ENCODE measurements at places on chromosomes 7 and 10.
A peak's percentile ranks its signal among the peaks of the same experiment; 100 is the strongest.

- no peak for DNase-seq
Observed at GRCh38 chr10:131216681-131217230, 94.8 kb downstream of the TCERG1L start.

- no peak for DNase-seq
Observed at GRCh38 chr10:13257621-13258140, 23.5 kb upstream of the UCMA start.

- no peak for DNase-seq
Observed at GRCh38 chr7:6154542-6155404, 117.7 kb downstream of the CYTH3 start.

- no peak for DNase-seq
Observed at GRCh38 chr10:77415313-77415960, 222.2 kb downstream of the KCNMA1 start.

GRCh38 chr7:91266689-91267090 is 2.5 kb downstream of the FZD1 start:
- no peak for DNase-seq

DNA sequence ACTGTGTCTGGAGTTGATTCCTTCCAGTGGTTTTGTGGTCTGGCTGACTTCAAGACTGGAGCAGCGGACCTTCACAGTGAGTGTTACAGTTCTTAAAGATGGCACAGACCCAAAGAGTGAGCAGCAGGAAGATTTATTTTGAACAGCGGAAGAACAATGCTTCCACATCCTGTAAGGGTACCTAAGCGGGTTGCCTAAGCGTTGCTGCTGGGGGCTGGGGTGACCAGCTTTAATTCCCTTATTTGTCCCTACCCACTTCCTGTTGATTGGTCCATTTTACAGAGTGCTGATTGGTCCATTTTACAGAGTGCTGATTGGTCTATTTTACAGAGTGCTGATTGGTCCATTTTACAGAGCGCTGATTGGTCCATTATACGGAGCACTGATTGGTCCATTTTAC is 13.2 kb downstream of the AKR1B15 start:
- no peak for DNase-seq

- no peak for DNase-seq
Observed at GRCh38 chr7:80530136-80530535, 18.3 kb upstream of the GNAT3 start.

DNA sequence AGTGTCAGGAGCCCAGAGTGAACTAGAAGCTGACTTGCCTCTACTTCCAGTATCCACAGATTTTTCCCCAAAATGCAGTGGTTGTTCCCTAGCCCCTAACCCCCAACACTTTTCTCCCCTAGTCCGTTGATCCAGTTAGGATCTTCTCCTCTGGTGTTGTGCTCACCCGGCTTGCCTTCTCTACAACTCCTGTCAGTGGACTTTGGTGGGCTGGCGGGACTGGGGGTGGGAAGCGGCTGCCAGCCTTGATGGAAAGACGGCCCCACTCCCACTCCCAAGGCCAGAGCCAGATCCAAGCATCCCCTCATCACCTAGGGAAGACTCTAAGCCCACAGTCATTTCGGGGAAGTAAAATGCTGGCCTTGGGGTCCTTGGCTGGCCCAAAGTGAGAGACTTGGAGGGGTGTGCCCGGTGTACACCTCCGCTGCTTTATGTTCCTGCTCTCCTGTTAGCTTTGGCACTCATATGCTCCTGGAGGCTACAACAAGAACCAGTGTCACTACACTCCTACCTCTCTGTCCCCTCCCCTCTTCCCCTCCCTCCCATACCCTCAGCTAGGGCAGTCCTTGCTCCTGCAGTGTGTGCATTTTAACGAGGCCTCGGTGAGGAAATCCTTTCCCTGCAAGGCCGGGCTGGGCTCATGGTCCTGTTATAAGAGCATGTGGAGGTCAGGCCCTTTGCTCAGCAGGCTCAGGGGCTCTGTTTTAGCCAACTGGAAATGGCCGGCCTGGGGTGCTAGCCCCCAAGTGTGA is 930 bp upstream of the HOXA10 start:
- no peak for DNase-seq

- DNase-seq = no peak
Observed at GRCh38 chr7:48443051-48443450, 271.8 kb downstream of the ABCA13 start.

DNA sequence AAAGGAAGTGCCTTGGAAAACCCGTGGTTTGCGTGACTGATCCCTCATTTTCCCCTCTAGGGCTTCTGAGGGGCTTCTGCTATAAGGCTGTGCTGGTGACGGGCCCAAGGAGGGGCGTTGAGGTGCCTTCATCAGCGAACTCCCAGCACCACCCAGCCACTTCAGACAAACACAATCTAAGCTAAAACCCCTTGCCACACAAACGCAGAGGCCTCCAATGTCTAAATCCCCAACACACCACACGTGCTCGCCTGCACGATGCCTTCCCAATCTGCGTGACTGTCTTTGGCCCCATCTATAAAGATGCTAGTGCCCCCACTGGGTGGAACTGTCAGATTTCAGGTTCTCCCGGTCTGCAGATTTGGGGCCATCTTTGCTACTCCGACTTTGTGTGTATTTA is 4.1 kb upstream of the GAD2 start:
- no peak for DNase-seq

DNA sequence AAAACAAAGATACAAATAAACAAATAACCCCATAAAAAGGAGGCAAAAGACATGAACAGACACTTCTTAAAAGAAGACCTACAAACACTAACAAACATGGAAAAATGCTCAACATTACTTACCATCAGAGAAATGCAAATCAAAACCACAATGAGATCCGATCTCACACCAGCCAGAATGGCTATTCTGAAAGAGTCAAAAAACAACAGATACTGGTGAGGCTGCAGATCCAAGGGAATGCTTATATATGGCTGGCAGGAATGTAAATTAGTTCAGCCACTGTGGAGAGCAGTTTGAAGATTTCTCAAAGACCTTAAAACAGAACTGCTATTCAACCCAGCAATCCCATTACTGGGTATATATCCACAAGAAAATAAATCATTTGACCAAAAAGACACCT is 80.4 kb upstream of the NRP1 start:
- no peak for DNase-seq

DNA sequence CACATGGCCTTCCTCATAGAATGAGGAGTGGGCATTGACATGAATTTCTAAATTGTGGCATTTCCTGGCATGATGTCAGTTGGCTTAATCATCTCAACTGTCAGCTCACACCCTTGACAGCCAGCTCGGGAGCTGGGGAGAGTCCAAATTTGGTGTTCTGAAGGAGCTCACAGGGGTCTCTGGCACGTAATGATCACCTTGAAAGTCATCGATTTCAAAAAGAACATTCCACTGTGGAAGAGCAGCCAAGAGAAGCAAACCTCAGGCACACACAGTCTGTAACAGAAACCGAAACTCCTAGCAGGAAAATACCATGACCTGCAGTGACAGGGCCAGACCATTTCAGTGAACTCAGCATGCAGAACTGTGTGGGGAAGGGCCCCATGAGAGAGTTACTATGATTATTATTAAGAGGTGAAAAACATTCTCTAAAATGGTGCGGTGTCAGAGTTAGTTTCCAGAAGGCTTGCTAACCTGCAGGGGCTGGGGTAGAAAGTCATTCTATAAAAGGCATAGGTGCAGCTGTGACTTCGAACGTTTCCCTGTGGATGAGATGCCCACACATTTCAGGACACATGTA is 26.4 kb upstream of the KLF6 start:
- DNase-seq = peak; percentile 71

DNA sequence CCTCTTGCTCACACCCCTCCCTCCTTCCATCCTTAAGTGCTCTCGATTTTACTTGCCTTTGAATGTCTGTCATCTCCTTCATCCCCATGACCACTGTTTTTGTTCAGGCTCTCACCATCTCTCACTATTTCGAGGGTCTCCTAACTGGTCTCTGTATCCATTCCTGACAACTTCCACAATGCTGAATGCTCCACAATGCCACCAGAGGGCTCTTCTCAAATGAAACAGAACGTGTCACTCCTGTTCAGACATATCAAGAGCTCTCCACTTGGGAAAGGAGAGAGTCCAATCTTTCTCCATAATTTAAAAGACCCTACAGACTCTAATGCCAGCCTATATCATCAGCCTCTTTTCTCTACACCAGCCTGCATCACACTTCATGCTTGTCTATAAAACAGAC is 9.0 kb upstream of the SLC13A1 start:
- DNase-seq = no peak

- no peak for DNase-seq
Observed at GRCh38 chr7:47066976-47067614, 514.8 kb downstream of the TNS3 start.

- DNase-seq = no peak
Observed at GRCh38 chr10:58177362-58177947, 90.2 kb downstream of the IPMK start.

DNA sequence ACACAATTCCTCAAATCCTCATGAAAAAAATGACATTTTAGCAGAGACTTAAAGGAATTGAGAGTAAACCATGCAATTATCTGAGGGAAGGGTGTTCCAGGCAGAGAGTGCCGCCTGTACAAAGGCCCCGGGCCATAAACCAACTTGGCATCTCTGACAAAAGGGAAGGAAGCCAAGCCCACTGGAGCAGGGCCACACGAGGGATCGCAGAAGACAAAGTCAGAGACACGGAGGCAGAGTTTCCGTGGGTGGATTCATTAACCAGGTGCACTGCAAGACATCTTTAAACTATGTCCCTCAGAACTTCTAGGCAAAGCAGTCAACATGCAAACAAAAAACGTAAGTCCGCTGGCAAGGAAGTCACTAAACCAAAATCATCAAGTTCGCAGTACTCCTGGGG is 92.0 kb downstream of the SFMBT2 start:
- no peak for DNase-seq

DNA sequence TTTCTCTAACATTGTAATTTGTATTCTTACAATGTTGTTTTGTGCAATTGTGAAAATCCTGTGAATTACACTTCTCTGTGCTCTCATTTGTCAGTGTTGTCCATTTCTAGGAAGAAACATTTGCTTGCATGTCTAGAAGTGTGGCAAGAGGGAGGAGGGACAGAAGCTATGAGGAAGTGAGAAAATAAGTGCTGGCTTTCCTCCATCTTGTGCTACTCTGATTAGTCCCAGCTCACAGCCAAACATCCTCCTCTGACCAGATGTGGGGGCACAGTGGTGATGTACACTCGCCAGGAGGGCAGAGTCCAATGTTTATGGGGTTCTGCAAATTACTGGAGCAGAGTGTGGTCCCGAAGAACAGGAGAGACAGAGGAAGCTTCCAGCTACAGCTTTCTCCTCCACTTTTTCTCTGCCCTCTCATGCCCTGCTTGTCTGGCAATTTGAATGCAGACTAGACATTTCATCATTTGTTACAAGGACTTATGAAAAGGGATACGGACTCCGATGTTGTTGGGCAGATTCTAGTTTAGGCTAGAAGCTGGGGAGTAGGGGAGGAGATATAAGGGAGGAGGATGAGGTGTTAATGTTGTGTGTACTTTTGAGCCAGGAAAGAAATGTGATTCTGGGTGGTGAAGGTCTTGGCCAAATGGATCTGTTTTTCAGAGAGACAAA is 131.0 kb upstream of the C1GALT1 start:
- DNase-seq = no peak

DNA sequence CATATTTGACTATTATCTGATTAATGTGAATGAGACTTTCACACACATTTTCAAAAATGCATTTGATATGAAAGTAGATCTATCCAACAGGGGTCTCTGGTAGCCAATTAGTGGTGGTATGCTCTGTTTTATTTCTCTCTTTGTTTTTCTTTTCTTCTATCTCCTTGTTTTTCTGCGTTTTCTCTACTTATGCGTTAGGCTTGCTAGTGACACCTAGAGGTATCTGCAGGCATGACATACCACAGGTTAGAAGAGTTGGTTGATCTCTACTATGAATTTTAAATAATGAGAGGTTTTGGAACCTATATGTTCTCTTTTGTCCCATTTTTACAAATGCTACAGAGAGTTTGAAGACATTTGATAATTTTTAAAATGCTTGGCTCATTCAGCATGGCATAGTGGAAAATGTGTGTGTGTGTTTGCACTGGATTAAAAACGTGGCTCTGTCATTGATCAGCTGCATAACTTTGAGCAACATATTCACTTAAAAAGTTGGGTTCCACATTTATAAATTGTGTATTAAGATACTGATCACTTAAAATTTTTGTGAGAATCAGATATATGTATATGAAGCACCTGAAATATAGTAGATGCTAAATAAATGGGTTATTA is 28.1 kb upstream of the PLXDC2 start:
- DNase-seq = no peak

DNA sequence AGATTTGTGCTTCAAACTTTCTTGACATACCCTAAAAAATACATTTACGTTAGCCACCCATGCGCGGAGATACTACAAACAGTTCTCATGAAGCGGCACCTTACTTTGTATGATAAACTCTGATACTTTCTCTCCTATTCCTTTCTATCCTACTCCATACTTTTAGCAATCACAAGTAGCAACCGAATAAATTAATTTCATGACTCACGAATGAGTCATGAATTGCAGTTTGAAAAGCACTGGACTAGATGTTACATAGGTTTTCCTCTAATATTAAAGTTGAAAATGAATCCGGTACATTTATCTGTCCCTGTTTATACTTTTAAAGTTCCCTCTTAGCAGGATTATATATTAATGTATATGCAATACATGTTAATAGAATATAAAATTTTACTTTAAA is 67.6 kb downstream of the CUBN start:
- DNase-seq = no peak

GRCh38 chr7:151539088-151539671 is 19.5 kb upstream of the RHEB start:
- no peak for DNase-seq

GRCh38 chr10:28763471-28764170 is 86.3 kb downstream of the BAMBI start:
- DNase-seq = no peak

- DNase-seq = no peak
Observed at GRCh38 chr7:153887749-153888569, 164.2 kb upstream of the DPP6 start.

GRCh38 chr10:114030140-114030539 is 13.5 kb upstream of the ADRB1 start:
- no peak for DNase-seq

DNA sequence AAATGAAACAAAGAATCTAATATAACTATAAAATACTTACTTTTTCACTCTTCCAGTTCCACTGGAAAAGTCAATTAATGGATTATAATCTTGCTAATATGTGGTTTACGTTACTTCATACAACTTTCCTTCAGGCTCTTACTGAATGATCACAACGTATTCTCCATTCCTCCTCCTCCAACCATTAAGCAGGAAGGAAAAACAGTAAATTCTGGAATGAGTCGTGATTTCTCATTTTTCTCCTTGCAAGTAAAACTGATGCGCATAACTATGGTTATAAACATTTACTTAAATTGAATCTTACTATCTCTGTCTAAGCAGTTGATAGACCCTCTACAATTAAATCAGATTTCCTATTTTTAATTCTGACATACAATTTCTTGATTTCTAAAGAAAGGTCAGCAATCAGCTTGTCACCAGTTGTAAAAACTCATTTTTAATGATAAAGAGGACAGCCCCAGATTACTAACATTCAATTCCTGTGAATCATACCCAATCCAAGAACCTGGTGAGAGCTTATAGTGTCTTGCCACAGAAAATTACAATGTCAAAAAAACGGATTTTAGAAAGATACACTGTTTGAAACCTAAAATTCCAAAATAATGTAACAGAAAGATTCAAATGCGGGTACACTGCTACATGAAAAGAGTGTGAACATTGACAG is 64.3 kb downstream of the EZH2 start:
- DNase-seq = no peak

GRCh38 chr7:122467661-122468449 is 163.3 kb upstream of the FEZF1 start:
- DNase-seq = no peak

Measured in activated CD4-positive, alpha-beta memory T cell treated with anti-CD3 and anti-CD28 coated beads, Interleukin-2, amount 10 ng/mL, durations not matched to agents 7 days and 5 days (primary cell).